ENCODE measurements at places on chromosomes 3 and 15. TPM values are rescaled to one million over a fixed set of nuclear protein-coding genes. Genes with fewer than 3 reads are reported as not detected.

The TRIM42 gene
- total RNA-seq, result not detected

The FMN1 gene
- 17.7 TPM for total RNA-seq

The TMEM212 gene
- not detected for total RNA-seq

The LINGO1 gene
- not detected for total RNA-seq

The LMAN1L gene
- total RNA-seq, result 1.6 TPM

The STRC gene
- 0.45 TPM for total RNA-seq

The CACNA2D3 gene
- total RNA-seq, result 3.2 TPM

The PDZRN3 gene
- total RNA-seq, result 69.8 TPM

The SLC9C1 gene
- total RNA-seq, result not detected
